ENCODE measurements at places on chromosomes 6 and 20.

DNA sequence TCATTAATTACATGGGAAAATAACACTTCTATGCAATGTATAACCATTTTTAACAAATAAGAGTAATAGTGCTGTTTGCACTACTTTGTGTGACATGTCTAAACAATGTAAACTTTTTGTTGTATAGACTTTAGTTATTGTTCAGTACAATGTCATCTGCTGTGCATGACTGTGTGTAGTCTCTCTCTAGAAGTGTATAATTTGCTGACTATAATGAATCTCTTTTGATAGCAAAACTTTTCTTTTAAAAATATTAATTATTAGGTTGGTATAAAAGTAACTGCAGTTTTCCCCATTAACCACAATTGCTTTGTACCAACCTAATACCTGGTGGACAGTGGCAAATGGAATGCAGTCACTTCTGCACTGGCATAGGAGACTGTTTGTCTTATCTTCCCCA, 124.2 kb upstream of the SGK1 start:
- no peak for DNase-seq

GRCh38 chr6:30960907-30961673, 20.3 kb downstream of the MUCL3 start:
- no peak for DNase-seq

GRCh38 chr6:160265869-160266476, 7.4 kb upstream of the SLC22A2 start:
- no peak for DNase-seq

DNA sequence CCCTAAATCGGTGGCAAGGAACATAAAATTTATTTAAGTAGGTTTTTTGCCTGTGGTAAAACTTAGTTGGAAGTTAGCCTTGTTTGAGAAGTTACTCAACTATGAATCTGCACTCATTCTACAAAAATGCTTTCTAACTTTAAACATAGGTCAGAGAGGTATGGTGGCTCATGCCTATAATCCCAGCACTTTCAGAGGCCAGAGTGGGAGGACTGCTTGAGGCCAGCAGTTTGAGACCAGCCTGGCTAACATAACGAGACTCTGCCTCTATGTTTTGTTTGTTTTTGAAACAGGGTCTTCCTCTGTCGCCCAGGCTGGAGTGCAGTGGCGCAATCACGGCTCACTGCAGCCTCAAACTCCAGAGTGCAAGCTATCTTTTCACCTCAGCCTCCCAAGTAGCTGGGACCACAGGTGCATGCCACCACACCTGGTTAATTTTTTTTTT, 16.2 kb downstream of the USP49 start:
- no peak for DNase-seq
